ENCODE measurements at places on chromosomes 1 and 21.

DNA sequence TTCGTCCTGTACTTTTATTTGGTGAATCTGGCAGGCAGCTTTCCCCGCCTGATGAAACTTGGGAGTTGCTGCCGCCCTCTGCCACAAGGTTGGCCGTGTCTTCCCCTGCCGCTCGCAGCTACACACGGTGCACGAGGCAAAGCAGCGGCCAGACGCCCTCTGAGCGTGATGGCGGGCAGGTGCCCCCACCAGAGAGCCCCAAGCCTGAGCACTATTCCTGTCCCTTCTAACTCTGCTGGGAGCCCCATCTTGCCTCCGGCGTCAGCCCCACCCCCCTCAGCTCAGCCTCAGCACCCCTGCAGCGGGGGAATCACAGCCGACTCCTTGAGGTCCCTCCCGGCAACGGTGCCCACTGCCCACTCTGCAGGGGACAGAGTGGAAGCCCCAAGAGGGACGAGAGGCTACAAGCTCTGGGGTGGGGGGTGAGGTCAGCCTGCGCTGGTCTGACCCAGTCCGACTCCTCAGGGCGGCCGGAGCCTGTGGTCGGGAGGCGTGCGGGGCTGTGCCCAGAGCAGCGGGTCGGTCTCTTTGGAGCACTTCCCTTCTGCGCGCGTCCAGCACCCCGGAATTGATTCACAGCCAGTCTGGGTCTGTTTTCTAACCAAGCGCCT is 41.3 kb downstream of the RIPK4 start:
- H3K4me1 ChIP-seq = peaks cover 7% of the 10 kb centered on the region
- H3K27me3 ChIP-seq = no peaks in the 10 kb centered on the region
- no peak overlapping the region for H3K27ac ChIP-seq
- DNase-seq = peak; percentile 57
- no peak overlapping the region for H3K4me3 ChIP-seq

DNA sequence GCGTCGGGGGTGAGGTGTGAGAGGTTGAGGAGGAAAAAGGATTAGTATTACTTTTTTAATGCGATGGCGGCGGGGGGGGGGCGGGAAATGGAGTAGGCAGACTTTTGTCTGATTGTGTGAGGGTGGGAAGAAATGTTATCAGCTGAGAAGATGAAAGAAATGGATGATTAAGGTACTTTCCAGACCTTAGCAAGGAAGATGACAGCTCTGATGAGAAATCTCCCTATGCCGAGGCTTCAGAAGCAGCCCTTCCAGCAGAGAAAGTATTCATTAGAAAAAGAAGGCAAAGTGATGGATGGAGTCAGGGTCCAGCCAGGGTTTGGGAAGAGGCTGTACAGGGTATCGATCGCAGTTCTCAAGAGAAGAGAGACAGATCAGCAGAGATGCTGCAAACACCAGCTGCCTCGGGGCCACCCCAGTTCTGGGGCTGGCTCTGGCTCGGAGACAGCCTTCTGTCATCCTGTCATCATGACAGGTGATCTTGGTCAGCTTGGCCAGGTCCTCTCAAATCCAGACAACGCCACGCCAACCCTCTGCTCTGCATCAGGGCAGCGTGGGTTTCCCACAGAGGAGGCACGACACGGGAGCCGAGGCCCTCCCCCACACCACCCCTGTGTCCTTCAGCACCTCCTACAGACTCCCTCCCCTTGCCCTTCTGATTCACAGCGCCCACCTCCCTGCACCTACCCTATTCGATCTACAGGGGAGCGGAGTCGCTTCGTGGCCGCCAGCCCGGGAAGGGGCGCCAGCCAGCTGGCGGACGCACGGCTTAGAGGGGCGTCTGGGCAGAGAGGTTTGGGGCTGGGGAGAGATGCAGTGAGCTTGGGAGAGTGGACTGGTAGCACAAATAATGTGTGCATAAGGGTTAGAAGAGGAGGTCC is 674 bp upstream of the ATXN7L2 start:
- H3K27ac ChIP-seq = no peak overlapping the region
- peaks cover 6% of the 10 kb centered on the region for H3K4me1 ChIP-seq
- H3K36me3 ChIP-seq = no peaks in the 10 kb centered on the region

GRCh38 chr1:180166436-180166800 is 11.7 kb downstream of the QSOX1 start:
- no peak overlapping the region for H3K27ac ChIP-seq
- peaks cover 14% of the 10 kb centered on the region for H3K36me3 ChIP-seq
- H3K4me1 ChIP-seq = peaks cover 11% of the 10 kb centered on the region

GRCh38 chr1:1988061-1988945 is 15.3 kb downstream of the CFAP74 start:
- no peaks in the 10 kb centered on the region for H3K27me3 ChIP-seq
- no peak for DNase-seq
- H3K4me3 ChIP-seq = no peak overlapping the region
- no peaks in the 10 kb centered on the region for H3K4me1 ChIP-seq
- no peak overlapping the region for H3K27ac ChIP-seq

DNA sequence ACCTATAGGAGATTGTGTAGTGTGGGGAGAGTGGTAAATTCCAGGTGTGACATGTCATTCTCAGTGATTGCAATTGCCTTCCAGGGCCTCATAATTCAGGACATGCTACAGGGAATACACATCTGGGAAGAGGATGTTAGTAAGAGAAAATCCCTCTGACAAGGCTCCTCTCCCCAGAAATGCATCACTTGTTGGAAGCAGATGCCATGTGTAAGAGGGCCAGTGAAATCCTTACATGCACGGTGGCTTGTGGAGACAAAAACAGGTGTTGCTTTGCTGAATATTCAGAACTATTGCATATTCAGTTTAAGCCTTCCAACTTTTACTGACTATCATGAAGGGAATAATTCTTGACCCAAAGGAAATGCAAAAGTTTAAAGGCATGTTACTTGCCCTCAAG is 503.4 kb downstream of the NEGR1 start:
- H3K4me1 ChIP-seq = no peaks in the 10 kb centered on the region
- no peak overlapping the region for H3K4me3 ChIP-seq
- no peak for DNase-seq
- H3K27ac ChIP-seq = no peak overlapping the region
- no peaks in the 10 kb centered on the region for H3K27me3 ChIP-seq

DNA sequence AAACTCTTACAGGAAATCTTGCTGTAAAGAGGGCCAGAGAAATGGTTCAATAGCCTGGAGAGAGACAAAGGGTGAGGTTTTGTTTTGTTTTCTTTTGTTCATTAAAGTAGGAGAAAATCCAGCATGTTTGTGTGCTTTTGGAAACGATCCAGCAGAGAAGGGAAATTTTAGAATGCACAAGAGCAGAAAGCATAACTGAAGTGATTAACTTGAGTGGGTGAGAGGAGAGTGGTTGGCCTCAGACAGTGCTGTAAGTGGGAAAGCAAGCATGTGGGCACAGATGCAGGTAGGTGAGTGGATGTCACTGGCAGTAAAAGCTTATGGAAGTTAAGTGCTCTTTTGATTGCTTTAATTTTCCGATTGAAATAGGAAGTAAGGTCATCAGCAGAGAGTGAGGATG is 50.2 kb downstream of the EEIG2 start:
- no peak overlapping the region for H3K4me3 ChIP-seq
- no peak for DNase-seq
- H3K27me3 ChIP-seq = no peaks in the 10 kb centered on the region

- DNase-seq = peak; percentile 50
- H3K4me3 ChIP-seq = no peak overlapping the region
- H3K27ac ChIP-seq = no peak overlapping the region
- H3K36me3 ChIP-seq = no peaks in the 10 kb centered on the region
Measured at GRCh38 chr1:153404086-153404635, 12.2 kb upstream of the S100A7A start.

GRCh38 chr1:65503427-65503826 is 83.0 kb downstream of the LEPR start:
- H3K36me3 ChIP-seq = no peaks in the 10 kb centered on the region
- no peak overlapping the region for H3K27ac ChIP-seq
- no peak overlapping the region for H3K4me3 ChIP-seq
- peaks cover 5% of the 10 kb centered on the region for H3K4me1 ChIP-seq

DNA sequence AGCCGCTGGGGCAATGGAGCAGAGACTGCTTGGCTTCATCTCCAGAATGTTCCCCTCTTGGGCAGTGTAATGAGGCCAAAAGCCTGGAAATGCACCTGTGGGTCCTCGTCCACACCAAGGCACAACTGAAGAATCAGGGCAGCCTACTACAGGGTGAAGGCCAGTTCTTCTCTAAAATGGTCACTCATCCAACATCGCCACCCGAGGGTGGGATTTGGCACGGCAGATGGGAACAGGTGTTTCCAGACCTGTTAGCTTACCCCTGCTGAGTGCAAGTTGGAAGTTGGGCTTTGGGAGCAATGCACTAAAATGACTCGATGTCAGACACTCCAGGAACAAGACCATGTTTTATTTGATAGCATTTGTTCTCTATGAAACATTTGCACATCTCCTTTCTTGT is 543.7 kb downstream of the NPHP4 start:
- no peaks in the 10 kb centered on the region for H3K27me3 ChIP-seq
- H3K4me1 ChIP-seq = no peaks in the 10 kb centered on the region
- H3K36me3 ChIP-seq = no peaks in the 10 kb centered on the region
- H3K27ac ChIP-seq = no peak overlapping the region
- peak; percentile 87 for DNase-seq

DNA sequence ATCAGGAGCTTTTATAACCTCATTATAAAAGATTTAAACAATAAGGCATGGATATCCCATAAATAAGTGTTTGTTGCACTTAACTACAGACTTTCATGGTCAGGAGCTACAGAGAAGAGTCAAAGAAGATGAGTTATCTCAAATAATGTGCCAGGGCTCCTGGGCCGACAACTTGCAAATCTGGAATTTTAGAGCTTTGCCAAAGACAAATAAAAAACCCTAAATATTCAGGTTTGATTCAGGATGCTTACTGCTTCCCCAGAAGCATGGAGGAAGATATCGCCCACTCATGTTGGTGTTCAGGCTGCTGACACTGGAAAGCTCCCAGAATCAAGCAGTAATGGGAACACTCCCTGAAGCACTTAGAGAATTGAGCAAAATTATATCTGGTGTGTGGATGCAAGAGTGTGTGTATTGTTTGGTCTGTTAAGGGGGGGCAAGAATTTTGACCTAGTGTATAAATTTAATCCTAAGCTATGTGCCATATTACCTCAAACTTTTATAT is 176.9 kb upstream of the ESRRG start:
- DNase-seq = no peak
- no peak overlapping the region for H3K27ac ChIP-seq
- no peaks in the 10 kb centered on the region for H3K27me3 ChIP-seq
- peaks cover 14% of the 10 kb centered on the region for H3K4me1 ChIP-seq
- H3K36me3 ChIP-seq = no peaks in the 10 kb centered on the region

- no peak for DNase-seq
- H3K27ac ChIP-seq = no peak overlapping the region
- H3K4me1 ChIP-seq = no peaks in the 10 kb centered on the region
- no peak overlapping the region for H3K4me3 ChIP-seq
- no peaks in the 10 kb centered on the region for H3K36me3 ChIP-seq
- H3K27me3 ChIP-seq = no peaks in the 10 kb centered on the region
Measured at GRCh38 chr21:39107739-39108138, 75.5 kb downstream of the PSMG1 start.

GRCh38 chr1:172832006-172832725 is 173.3 kb downstream of the FASLG start:
- no peaks in the 10 kb centered on the region for H3K27me3 ChIP-seq
- no peaks in the 10 kb centered on the region for H3K4me1 ChIP-seq
- no peak overlapping the region for H3K4me3 ChIP-seq
- no peaks in the 10 kb centered on the region for H3K36me3 ChIP-seq
- H3K27ac ChIP-seq = no peak overlapping the region
- no peak for DNase-seq

- H3K4me3 ChIP-seq = peak overlapping the region; percentile 76
- no peak overlapping the region for H3K27ac ChIP-seq
- DNase-seq = peak; percentile 41
- no peaks in the 10 kb centered on the region for H3K27me3 ChIP-seq
- no peaks in the 10 kb centered on the region for H3K36me3 ChIP-seq
- peaks cover 7% of the 10 kb centered on the region for H3K4me1 ChIP-seq
Measured at GRCh38 chr1:16922466-16922865, 735 bp downstream of the CROCC start.
